ENCODE measurements at places on chromosomes 2 and 18. TPM values are rescaled to one million over a fixed set of nuclear protein-coding genes. Genes with fewer than 3 reads are reported as not detected.

- H3K27ac ChIP-seq = no peak overlapping the region
- DNase-seq = no peak
- H3K4me1 ChIP-seq = no peaks in the 10 kb centered on the region
- H3K36me3 ChIP-seq = no peaks in the 10 kb centered on the region
- peaks cover 41% of the 10 kb centered on the region for H3K27me3 ChIP-seq
- H3K4me3 ChIP-seq = no peak overlapping the region
These were observed 13.6 kb upstream of the BCL11A start for GRCh38 chr2:60567096-60567495.

DNA sequence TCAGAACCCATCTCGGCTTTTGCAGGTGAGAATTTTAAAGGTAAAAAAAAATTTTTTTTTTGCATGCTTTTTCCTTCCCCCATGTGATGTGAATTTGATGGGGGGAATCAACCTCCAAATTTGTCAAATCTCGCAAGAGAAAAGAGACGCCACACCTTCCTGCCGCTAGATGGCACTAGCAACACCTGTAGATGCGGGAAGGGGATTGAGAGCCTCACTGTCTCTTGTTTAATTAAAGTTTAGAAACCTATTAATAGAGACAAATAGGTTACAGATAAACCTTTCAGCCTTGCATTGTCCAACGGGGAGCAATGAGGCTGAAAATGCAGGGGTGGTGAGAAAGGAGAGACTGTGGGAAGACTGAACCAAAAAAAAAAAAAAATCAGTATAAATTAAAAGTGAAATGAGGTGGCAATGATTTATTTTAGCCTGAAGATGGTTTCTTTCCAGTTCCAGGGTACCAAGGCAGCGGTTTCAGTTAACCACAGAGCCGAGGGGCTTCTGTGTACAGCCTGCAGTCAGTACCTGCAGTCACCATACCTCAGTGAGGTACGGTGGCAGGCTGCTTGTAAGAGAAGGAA is 84.6 kb downstream of the NRP2 start:
- DNase-seq = peak; percentile 80
- H3K36me3 ChIP-seq = no peaks in the 10 kb centered on the region
- H3K27me3 ChIP-seq = peaks cover 23% of the 10 kb centered on the region
- no peak overlapping the region for H3K27ac ChIP-seq
- H3K4me1 ChIP-seq = peaks cover 12% of the 10 kb centered on the region

DNA sequence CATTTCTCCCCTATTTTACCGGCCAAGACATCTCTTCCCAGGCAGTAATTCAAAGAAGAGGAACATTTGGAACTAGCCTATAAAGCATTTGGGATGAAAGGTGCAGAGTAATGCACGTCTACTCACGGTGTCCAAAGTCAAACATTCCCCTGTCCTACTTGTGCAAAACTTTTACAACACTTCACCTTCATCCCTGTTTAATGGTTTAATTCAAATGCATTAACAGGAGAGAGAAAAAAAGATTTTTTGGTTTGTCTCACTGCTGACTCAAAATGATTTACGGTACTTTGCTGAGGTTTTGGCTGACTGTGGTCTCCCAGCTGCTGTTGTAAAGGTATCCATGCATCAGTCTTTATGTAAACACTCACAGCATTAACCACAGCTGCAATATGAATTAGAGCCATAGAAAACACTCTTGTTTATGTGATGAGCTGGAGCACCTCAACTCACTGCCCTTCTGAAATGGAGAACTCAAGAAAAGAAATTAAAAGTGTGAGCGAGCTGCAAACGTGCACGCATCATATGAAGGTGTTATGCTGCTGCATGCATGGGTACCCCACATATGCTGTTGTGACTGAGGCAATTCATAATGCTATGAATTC is 220.5 kb downstream of the PIEZO2 start:
- no peak overlapping the region for H3K4me3 ChIP-seq
- H3K4me1 ChIP-seq = no peaks in the 10 kb centered on the region
- no peak for DNase-seq
- H3K27me3 ChIP-seq = no peaks in the 10 kb centered on the region

DNA sequence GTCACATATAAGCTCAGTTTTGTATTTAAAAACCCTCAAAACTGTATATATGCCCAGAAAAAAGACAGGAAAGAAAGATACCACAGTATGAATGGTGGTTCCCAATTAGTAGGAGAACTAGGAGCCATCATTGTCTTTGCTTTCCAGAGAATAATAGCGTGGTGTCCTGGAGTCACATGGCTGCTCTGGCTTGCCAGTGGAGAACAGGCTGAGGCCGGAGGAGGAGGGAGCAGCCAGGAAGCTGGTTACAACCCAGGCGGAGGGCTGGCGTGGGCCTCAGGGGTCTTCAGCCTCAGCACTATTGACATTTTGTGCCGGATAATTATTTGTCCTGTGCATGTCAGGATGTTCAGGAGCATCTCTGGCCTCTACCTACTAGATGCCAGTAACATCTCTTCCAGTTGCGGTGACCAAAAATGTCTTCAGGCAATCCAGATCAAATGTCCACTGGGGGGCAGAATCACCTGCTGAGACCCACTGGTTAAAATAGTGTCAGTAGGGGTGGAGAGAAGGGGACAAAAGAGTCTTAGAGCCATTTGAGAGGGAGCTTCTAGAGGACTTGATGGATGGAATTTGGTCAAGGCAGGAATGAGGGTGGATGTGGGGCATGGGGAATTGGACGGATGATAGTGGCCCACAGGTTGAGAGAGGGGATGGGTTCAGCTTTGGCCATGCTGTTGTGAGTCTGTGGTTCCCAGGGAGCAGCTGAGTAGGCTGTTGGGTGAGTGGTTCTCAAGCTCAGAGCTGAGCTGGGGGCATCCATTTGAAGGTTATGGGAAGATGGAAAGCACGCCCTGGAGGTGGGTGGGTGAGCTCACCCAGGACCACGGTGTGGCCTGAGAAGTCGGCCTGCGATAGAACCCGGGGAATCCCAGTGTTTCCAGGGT is 144.9 kb downstream of the AGAP1 start:
- no peaks in the 10 kb centered on the region for H3K4me1 ChIP-seq
- no peaks in the 10 kb centered on the region for H3K36me3 ChIP-seq
- H3K27me3 ChIP-seq = peaks cover 17% of the 10 kb centered on the region
- H3K27ac ChIP-seq = no peak overlapping the region

- no peaks in the 10 kb centered on the region for H3K4me1 ChIP-seq
- H3K27me3 ChIP-seq = peaks cover 6% of the 10 kb centered on the region
- no peak overlapping the region for H3K4me3 ChIP-seq
- H3K27ac ChIP-seq = no peak overlapping the region
These were observed 111.1 kb downstream of the PXDN start for GRCh38 chr2:1633092-1633671.

- H3K27ac ChIP-seq = no peak overlapping the region
- no peak for DNase-seq
- H3K27me3 ChIP-seq = no peaks in the 10 kb centered on the region
- H3K36me3 ChIP-seq = peaks cover 13% of the 10 kb centered on the region
These were observed 135.7 kb downstream of the USP34 start for GRCh38 chr2:61335187-61335586.

- peaks cover 4% of the 10 kb centered on the region for H3K27me3 ChIP-seq
- H3K4me3 ChIP-seq = no peak overlapping the region
- no peak for DNase-seq
These were observed 46.9 kb downstream of the CABYR start for GRCh38 chr18:24185805-24186204.

GRCh38 chr2:41955316-41956043 is 92.3 kb upstream of the PKDCC start:
- DNase-seq = no peak
- no peak overlapping the region for H3K4me3 ChIP-seq
- no peak overlapping the region for H3K27ac ChIP-seq
- no peaks in the 10 kb centered on the region for H3K27me3 ChIP-seq
- peaks cover 4% of the 10 kb centered on the region for H3K4me1 ChIP-seq

- no peak overlapping the region for H3K4me3 ChIP-seq
- H3K27ac ChIP-seq = no peak overlapping the region
- H3K27me3 ChIP-seq = no peaks in the 10 kb centered on the region
- H3K4me1 ChIP-seq = no peaks in the 10 kb centered on the region
- DNase-seq = no peak
- H3K36me3 ChIP-seq = no peaks in the 10 kb centered on the region
These were observed 31.2 kb downstream of the C1D start for GRCh38 chr2:68031542-68032160.

DNA sequence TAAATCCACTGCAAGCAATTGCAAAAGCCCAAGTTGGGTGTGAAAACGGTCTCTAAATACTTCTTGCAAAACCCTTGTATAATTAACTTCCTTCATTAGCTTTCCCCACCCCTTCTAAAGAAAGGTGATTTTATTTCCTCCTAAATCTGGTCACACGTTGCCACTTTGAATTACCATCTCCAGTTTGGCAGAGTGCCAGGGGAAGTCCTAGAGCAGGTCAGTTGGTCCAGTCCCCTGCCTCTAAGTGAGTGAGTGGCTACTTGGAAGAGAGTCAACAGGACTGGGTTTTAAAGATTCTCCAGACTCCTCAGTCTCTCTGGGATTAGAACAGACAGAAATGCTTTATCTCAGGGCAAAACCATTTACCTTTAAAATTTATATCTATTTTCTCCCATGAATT is 18.7 kb upstream of the LYPD6B start:
- peaks cover 1% of the 10 kb centered on the region for H3K27me3 ChIP-seq
- no peak overlapping the region for H3K4me3 ChIP-seq
- DNase-seq = no peak
- peaks cover 2% of the 10 kb centered on the region for H3K4me1 ChIP-seq

- no peak overlapping the region for H3K4me3 ChIP-seq
- H3K27me3 ChIP-seq = no peaks in the 10 kb centered on the region
- no peak for DNase-seq
- peaks cover 72% of the 10 kb centered on the region for H3K4me1 ChIP-seq
- H3K36me3 ChIP-seq = no peaks in the 10 kb centered on the region
These were observed 21.5 kb downstream of the UXS1 start for GRCh38 chr2:106172649-106173048.

DNA sequence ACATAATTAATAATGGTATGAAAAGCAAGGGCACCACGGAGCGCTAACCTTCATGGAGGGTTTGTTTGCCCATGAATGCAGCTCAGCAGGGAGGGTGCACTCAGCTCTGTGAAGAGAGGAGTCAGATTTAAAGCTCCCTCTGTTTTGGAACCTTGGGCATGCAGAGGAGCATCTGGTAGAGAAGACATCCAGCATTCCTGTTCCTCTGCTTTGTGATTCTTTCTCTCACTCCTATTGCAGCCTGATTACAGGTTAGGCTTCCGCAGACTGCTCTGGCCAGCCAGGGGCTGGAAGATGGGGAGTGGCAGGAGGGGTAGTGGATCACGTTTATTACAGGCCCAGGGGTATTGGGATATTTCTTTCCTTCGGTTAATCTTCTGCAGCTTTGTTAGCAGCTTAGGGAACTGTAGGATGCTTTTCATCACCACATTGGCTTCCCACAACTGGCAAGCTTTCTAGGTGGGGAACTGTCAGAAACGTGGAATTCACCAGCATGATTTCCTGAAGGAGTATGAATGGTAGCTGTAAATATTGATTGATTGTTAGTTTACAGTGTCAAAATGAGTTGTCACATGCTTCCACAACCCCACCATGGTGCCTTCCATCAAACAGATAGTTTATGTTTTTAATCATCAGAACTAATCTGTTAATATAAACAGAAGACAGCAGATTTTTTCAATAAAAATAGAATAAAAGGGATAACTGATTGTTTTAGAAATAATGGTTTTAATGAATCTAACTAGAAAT is 201.1 kb downstream of the VAPA start:
- H3K4me3 ChIP-seq = no peak overlapping the region
- no peaks in the 10 kb centered on the region for H3K4me1 ChIP-seq
- H3K27ac ChIP-seq = no peak overlapping the region
- DNase-seq = no peak
- no peaks in the 10 kb centered on the region for H3K36me3 ChIP-seq

GRCh38 chr2:40740419-40740818 is 288.5 kb upstream of the SLC8A1 start:
- H3K36me3 ChIP-seq = no peaks in the 10 kb centered on the region
- DNase-seq = no peak
- H3K4me1 ChIP-seq = no peaks in the 10 kb centered on the region
- no peak overlapping the region for H3K4me3 ChIP-seq
- H3K27ac ChIP-seq = no peak overlapping the region

- peak overlapping the region; percentile 82 for H3K4me3 ChIP-seq
- H3K27me3 ChIP-seq = no peaks in the 10 kb centered on the region
- H3K27ac ChIP-seq = peak overlapping the region; percentile 82
- peaks cover 38% of the 10 kb centered on the region for H3K4me1 ChIP-seq
- no peak for DNase-seq
These were observed 272.5 kb downstream of the DSEL start for GRCh38 chr18:67243799-67244587.

DNA sequence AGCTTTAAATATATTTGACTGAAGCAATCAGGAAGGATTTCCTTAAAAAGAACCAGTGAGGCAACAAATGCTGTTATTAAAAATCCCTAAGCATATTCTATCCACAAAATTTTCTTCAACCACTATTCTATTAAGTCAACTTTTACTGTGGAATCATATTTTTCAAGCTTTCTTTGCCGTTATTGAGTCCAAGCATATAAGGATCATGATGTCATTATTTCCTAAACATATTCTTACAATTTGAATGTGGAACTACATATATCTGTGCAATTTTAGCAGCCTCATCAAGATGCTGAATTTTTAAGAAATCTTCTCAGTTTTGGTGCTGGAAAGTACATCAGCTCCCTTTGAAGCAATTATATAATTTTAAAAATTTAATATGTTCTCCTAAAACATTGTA is 5.6 kb downstream of the IFIH1 start:
- H3K27ac ChIP-seq = no peak overlapping the region
- H3K4me3 ChIP-seq = no peak overlapping the region
- H3K27me3 ChIP-seq = no peaks in the 10 kb centered on the region

- peaks cover 26% of the 10 kb centered on the region for H3K36me3 ChIP-seq
- no peak overlapping the region for H3K27ac ChIP-seq
- no peaks in the 10 kb centered on the region for H3K27me3 ChIP-seq
- no peak overlapping the region for H3K4me3 ChIP-seq
- peaks cover 2% of the 10 kb centered on the region for H3K4me1 ChIP-seq
- no peak for DNase-seq
These were observed 30.1 kb downstream of the WDFY1 start for GRCh38 chr2:223915071-223915470.

GRCh38 chr2:84527137-84528129 is 11.1 kb downstream of the DNAH6 start:
- H3K27ac ChIP-seq = peak overlapping the region; percentile 25
- no peaks in the 10 kb centered on the region for H3K27me3 ChIP-seq
- peaks cover 17% of the 10 kb centered on the region for H3K4me1 ChIP-seq
- no peaks in the 10 kb centered on the region for H3K36me3 ChIP-seq
- H3K4me3 ChIP-seq = no peak overlapping the region

- H3K4me1 ChIP-seq = no peaks in the 10 kb centered on the region
- peaks cover 2% of the 10 kb centered on the region for H3K27me3 ChIP-seq
- no peak overlapping the region for H3K4me3 ChIP-seq
- DNase-seq = no peak
- H3K27ac ChIP-seq = no peak overlapping the region
- H3K36me3 ChIP-seq = no peaks in the 10 kb centered on the region
These were observed 83.5 kb downstream of the IRS1 start for GRCh38 chr2:226716126-226716525.

- no peaks in the 10 kb centered on the region for H3K27me3 ChIP-seq
- DNase-seq = no peak
- H3K4me3 ChIP-seq = no peak overlapping the region
- no peak overlapping the region for H3K27ac ChIP-seq
- no peaks in the 10 kb centered on the region for H3K4me1 ChIP-seq
These were observed 56.1 kb downstream of the LHCGR start for GRCh38 chr2:48699348-48699930.

CNTNAP5 gene
- not detected for total RNA-seq

RAPGEF4 gene
- total RNA-seq = 0.35 TPM

CEBPZOS gene
- total RNA-seq = 30.7 TPM

AQP12B gene
- total RNA-seq = not detected

CUL3 gene
- 66.0 TPM for total RNA-seq

TP53I3 gene
- 0.60 TPM for total RNA-seq

G6PC2 gene
- not detected for total RNA-seq

RAD51AP2 gene
- total RNA-seq = not detected

FEV gene
- not detected for total RNA-seq

LRRC30 gene
- not detected for total RNA-seq

CROCC2 gene
- total RNA-seq = not detected
